ENCODE measurements at places on chromosomes 16 and 17.
A peak's percentile ranks its signal among the peaks of the same experiment; 100 is the strongest.

- DNase-seq = peak; percentile 93
Observed at GRCh38 chr16:70476272-70477020, 22.1 kb downstream of the FCSK start.

DNA sequence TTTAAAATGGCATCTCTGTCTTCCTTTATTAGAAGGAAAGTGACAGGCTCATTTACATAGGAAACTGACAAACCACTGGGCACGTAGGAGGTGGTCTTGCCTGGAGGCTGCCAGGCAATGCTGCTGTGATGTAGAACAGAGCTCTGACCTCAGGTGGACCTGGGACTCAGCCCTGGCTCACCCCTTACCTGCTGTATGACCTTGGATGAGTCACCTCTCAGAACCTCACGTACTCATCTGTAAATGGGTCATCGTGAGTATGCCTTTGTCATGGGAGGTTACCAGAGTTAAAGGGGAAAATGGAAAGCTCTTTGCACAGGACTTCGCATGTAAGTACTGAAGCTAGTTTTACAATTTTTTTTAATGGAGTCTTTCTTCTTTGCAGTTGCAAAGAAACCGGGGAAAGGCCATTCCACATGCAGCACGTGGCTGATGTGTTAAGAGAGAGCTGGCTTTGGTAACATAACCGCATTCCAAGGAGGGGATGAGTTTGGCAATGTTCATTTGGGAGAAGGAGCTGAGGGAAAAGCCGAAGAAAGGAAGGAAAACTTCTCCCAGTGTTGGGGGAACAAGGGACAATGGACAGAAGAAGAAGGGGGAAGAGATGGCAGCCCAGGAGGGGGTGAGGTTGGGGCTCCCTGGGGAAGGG, 37.4 kb upstream of the LONP2 start:
- no peak for DNase-seq

DNA sequence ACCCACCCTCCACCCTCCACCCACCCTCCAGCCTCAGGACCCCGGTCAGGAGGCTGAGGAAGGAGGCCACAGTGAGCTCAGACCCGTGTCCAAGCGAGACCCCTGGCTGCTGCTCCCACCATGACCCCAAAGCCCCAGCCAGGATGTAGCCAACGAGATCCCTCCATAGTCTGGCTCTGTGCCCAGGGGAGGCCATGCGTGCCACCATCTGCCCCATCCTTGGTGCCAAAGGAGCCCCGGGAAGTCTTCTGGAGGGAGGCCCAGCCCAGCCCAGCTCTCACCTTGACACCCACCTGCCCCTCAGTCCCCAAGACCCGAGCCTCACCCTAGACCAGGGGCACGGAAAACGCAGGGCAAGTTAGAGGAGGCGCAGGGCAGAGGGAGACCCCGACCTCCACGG, 34.2 kb downstream of the PIEZO1 start:
- DNase-seq = no peak

DNA sequence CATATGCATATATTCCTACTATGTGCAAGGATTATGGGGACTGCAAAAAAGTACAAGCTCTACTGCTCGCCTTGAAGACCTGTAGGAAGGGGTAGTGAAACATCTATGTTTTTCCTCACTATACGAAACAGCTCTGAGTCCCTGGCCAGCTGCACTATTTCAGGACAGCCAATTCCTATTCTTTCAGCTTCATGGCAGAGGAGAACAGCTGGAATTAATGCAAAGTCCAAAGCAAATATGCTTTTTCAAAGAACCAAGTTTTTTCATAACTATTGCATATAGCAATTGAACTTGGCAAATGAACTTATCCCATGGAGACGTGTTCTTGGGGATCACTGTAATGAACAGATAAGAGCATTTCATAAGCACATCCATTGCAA, 122.3 kb downstream of the SPACA3 start:
- DNase-seq = no peak

DNA sequence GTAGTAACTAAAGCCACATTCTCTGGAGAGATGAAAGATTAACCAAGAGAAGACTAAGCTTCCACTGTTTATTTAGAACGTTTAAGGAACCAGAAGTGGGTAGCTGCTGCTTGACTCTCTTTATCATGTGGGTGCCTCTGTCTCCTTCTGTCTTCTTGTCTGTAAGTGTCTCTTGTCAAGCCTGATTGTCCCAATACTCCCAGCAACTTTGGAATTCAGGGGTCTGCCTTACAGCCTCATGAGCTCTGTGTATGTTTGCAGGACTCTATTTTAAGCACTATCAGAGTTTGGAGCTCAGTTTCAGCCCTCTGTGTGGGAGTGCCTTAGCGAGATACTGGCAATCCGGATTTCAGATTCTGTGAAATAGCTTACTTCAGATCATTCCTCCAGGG, 29.3 kb upstream of the SPACA3 start:
- DNase-seq = no peak

- DNase-seq = peak; percentile 25
Observed at GRCh38 chr16:19520861-19521331, 1.0 kb downstream of the GDE1 start.

- no peak for DNase-seq
Observed at GRCh38 chr17:39674702-39675389, 6.6 kb downstream of the PNMT start.

DNA sequence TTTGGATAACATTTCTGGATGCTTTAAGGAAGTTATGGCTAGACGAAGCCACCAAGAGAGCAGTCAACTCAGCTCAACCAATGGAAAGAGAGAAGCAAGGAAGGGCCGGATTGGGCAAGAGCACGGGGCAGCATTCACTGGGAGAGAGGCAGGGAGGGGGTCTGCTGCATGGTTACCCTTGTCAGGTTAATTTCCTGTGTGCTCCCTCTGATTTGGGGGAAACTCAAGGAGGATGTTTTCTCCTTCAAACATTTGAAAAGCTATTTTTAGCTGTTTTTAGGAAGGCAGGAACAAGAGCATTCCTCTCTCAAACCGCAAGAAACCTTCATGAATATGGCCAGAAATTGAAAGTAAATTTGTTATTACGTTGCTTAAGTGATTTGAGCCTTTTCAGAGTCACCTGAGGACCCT, 118.5 kb upstream of the ZFHX3 start:
- DNase-seq = no peak
